Brain pericyte (primary cell): ENCODE measurements at places on chromosomes 13 and 19.

DNA sequence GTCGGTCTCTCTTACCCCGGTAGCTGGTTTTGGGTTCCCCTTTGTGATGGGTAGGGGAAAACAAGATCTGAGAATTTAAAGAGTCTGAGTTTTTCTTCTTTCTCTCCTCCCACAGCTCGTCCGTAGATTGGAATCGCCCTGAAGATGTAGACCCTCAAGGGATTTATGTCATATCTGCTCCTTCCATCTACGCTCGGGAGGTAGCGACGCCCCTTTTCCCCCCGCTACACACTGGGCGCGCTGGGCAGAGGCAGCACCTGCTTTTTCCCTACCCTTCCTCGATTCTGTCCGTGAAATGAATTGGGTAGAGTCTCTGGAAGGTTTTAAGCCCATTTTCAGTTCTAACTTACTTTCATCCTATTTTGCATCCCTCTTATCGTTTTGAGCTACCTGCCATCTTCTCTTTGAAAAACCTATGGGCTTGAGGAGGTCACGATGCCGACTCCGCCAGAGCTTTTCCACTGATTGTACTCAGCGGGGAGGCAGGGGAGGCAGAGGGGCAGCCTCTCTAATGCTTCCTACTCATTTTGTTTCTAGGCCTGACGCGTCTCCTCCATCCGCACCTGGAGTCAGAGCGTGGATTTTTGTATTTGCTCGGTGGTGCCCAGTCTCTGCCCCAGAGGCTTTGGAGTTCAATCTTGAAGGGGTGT is 7.1 kb upstream of the SELENOV start:
- DNase-seq: no peak

- DNase-seq: no peak
Observed at GRCh38 chr13:21243045-21243897, 66.8 kb downstream of the MRPL57 start.

DNA sequence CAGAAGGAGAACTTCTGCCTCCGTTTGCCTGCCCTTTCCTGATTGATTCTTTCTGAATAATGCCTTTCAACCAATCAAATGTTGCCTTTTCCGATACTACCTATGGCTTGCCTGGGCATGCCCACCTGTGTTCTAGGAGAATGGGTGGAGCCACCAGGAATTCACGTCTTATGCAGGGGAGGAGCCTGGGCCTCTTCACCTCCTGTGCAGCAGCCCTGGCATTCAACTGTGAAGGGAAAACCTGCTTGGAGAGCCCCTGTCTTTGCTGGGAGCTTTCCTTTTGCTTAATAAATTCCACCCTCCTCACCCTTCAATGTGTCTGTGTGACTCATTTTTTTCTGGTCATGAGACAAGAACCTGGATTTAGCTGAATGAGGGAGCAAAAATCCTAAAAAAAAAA is 730.7 kb downstream of the UQCRFS1 start:
- DNase-seq: no peak

GRCh38 chr13:50701469-50701868 is 142.0 kb downstream of the DLEU7 start:
- DNase-seq: no peak

- no peak for DNase-seq
Observed at GRCh38 chr19:40335855-40336600, 12.2 kb downstream of the C19orf47 start.
